ENCODE measurements at places on chromosomes 2 and 18.

DNA sequence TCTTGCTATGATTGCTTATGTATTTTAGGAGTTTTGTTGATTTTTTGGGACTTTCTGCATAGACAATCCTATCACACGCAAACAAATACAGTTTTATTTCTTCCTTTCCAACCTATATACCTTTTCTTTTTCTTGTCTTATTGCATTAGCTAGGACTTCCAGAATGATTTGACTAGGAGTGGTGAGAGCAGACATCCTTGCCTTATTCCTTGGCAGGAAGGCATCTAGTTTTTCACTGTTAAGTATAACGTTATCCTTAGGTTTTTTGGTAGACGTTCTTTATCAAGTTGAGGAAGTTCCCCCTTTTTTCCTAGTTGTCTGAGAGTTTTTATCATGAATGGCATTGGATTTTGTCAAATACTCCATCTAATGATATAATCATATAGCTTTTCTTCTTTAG is 25.8 kb downstream of the EHBP1 start:
- DNase-seq: no peak

DNA sequence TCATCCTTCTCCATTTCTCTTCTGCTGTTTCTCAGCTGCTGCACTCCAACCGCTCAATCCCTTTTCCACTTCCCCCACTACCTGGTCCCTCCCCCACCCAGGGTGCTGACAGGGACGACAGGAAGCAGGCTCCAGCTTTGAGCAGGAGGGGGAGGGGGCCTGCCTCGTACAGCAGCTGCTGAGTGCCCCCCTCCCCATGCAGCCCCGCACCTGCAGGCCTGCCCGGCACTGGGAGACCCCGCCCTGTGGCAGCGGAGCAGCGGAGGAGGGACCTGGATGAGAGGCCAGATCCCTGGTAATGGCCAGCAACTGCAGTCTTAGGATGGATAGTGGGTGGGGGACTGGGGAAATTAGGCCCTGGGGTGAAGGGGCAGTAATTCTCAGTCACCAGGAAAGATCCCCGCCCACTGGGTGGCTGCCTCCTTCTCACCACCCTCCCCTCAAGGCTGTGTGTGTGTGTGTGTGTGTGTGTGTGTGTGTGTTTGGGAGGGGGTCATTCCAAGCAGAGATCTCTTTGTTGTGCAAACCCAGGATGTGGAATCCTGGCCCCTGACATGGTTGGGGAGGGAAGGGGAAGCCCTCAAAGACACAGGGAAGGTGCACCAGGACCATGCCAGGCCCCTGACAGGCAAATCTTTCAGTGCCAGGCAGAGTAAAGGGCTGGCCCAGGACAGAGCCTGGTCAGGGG is 6.8 kb upstream of the CRYBA2 start:
- no peak for DNase-seq

GRCh38 chr18:63505566-63506335 is 29.0 kb downstream of the SERPINB5 start:
- no peak for DNase-seq

DNA sequence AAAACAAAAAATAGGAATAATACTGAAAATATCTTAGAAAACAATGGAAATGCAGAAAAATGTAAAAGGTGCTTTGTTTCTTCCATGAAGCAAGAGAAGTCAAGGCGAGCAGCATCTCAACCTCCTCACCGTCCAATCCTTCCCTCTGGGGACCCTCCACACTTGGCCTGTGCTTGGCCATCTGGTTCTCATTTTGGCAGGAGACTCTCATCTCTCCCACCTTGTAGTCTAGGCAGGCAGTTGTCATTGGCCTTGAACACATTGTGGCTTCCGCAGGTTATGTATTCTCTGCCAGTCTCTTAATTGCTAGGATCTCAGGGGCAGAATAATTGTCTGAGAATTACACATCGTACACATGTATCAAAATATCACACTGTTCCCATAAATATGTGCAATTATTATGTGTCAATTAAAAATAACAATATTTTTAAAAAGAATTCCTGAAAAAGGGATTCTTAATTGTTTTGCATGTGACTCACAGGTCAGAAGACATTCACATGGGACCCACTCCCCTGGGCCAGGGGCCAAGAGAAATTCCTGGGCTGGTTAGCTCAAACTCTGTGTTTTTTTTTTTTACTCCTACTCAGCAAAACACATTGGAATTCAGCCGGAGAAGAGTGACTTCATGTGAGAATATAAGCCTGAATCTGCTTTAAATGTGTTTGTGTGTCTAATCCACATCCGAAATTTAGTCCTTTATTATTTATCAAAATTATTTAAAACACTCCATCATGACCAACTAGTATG is 14.0 kb upstream of the ANKRD62 start:
- DNase-seq: no peak

- no peak for DNase-seq
These were observed 10.8 kb downstream of the MBOAT2 start for GRCh38 chr2:8992643-8993042.

GRCh38 chr2:183001948-183002347 is 36.3 kb downstream of the NCKAP1 start:
- DNase-seq: no peak

DNA sequence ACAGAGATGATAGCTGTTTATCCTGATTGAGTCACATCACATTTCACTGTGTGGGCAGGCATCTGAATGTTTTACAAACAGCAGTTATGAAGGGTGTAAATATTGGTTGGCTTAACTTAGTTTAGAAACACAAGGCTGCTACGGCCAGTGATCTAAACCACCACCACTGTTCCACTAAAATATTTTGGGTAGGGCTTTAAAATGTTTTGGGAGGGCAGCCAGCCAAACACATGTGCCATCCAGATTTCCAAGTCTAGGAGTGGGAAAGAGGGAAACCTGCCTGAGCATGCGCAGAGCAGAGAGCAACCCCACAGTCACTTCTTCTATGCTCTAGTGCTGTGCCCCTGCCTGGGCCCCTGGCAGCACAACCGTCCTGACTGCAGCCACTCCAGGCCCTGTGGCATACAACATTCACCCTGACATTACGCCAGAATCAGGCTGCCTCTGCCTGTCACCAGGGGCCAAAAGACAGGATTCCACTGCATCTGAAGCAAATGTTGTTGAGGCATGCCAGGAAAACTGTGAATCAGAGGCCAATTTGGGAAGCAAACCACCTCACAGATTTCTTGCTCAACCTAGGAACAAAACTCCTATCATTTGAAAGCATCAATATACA is 74.8 kb upstream of the COL5A2 start:
- no peak for DNase-seq

DNA sequence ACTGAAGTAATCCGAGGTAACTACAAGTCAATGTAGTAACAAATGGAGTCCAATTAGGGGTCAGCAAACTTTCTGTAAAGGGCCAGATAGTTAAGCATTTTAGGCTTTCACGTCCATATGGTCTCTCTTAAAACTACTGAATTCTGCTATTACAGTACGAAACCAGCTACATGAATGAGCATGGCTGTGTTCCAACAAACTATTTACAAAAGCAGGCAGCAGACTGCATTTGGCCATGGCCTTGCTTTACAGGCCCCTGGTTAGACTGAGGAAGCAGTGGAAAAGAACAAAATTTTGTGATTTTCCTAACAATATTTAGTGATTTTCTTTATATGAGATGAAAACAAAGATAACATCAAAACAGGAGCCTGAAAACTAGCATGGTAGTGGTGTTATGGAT is 64.0 kb downstream of the RTN4 start:
- no peak for DNase-seq

DNA sequence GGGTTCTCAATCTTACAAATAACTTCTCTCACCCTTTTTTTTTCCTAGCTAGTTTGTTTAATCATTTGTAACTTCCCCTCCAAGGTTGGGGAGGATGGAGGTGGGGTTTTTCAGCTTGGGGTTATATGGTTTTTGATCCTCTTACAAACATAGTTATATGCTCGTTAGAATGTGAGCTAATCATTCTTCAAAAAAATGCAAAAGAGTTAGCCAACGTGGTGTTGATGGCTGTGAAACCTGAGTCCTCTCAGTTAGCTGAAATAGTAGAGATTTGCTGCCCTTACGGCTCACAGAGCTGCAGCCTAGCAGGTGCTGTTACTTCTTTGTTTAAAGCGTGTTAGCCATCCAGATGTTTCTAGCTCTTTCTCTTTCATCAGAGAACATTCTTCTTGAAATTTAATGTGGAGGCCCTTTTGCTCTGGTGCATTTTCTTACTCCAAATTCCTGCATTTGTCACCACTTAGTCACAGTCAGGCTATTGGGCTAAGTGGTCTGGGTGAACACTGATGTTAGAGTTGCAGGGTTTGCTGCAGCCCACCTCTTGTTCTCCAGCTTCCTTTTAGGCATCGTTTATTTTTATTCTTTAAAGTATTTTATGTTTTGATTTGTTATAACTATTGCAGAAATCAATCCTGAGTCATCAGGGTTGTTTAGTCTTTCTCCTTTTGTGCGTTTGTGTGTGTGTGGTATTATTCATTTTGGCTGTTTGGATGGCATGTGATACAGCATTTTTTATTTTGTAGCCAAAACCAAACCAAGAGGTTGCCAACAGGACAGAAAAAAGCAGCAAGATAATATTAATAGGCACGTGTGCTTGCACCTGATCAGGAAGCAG is 41.1 kb downstream of the LIMS1 start:
- DNase-seq: no peak

DNA sequence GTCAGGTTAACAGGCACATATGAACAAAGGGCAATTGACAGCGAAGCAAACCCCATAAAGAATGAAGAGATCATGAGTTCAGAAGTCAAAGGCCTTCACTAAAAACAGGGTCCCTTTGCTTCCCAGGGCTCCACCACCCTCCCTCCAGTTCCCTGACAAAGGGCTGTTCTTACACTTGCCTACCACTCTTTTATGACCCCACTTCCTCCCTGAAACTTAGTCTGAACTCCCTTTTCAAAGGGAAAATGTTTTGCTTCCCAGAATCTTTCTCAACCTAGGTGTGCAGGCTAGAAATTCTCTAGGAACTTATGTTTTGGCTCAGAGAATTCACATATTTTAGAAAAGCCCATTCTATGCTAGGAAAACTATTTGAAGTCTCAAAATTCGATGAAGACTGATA is 86.0 kb upstream of the ITGA4 start:
- DNase-seq: no peak

DNA sequence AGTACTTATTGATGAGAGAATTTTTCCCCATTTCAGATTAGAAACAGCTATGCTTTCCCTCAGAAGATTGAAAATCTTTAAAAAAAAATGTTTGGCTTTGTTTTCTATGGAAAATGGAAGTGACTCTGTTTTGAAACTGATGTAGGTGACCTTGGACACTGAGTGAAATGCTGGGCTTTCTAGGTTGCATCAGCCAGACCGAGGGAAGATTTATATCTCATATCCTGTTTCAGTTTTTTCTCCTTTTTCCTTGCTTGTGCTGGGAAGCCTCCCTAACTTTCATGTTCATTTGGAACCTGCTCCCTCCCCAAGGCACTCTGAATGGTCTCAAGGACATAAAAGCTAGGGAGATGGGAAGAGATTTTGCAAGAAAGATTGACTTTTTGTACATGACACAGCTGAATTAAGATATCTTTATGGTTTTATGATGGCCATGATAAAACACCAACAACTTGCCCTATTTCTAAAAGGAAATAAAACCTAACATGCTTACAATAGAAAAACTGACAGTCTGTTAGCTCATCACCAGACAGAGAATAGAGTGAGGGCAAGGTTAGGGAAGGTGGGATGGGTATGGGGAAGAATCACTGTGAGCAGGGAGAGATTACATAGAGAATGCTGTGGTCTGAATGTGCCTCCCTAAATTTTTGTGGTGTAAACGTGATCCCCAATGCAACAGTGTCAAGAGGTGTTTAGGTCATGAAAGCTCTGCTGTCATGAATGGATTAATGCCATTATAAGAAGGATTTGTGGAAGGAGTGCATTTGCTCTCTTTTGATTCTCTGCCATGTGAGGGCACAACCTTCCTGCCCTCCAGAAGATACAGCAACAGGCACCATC is 249.7 kb downstream of the TPGS2 start:
- DNase-seq: no peak

GRCh38 chr18:63763831-63764600 is 11.2 kb upstream of the SERPINB7 start:
- no peak for DNase-seq

- no peak for DNase-seq
These were observed 388.3 kb downstream of the TNS1 start for GRCh38 chr2:217614498-217614897.

DNA sequence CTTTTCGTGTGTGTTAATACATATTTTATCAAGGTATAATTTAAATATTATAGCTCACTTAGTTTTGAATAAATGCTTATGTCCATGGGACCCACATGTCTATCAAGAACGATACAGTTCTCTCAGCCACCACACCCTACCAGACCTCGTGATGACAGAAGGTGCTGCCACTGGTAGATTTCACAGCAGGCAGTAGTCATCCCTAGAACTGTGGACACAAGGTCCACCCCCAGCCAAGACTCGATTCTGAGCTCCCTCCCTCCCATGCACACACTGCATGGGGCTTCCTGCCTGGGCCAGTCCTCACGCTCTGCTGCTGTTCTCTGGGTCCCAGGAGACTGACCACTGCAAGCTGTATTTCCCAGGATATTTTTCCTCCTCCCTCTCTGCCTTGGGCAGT is 26.5 kb upstream of the CREB1 start:
- DNase-seq: no peak

DNA sequence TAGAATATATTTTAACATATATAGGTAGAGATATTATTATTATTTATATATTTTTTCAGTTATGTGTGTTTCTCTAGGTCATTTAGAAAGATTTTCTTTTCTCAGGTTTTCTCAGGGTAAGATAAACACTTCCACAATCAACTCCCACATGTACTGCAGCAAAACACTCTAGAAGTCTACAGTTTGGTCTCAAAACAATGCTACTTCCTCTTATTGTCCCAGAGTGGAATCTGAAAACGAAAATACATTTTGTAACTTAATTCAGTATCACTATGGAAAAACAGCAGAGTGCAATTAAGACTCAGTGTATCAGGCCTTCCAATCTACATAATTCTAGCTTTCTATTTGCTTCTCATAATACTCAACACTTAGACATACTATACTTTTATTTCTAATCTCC is 190.1 kb upstream of the SLC35G4 start:
- no peak for DNase-seq

Measured in activated CD8-positive, alpha-beta memory T cell treated with anti-CD3 and anti-CD28 coated beads for 1 hour (primary cell).